ENCODE measurements at places on chromosomes 11 and 22.

DNA sequence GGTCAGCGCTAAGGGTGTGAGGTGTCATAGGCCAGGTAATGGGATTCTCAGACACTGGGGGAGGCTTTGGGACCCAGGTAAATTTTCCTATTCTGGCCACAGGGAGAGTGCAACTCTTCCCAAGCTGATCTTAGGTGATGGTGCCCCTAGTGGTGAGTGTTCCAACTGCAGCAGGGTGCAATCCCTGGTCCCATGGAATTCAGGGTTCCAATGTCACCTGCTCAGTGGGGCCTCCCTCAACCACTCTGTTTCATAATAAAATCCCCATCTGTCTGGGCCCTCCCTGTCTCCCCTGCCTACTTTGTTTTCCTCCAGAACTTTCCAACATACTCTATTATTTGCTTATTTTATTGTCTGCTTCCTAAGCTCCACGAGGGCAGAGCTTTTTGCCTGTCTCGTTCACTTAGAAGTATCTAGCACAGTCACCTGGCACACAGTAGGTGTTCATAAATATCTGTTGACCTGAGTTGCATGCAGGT lies 2.9 kb upstream of the SGSM1 start:
- DNase-seq = peak; percentile 42

DNA sequence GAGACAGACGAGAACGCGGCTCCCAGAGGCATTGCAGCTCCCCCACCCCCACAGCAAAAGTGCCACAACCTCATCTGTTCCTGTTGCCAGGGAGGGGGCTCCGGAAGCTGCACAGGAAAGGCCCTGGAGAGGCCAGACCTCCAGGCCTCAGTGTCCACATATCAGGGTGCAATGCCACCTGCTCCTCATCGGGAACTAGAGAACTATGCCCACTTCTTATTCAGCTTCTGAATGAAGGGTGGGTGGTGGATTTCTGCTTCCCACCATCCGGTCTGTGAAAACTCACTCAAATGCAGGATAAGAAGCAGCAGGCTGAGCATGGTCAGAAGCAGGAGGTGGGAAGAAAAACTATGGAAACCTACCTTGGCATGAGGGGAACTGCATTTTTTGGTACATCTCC lies 105.9 kb downstream of the MED15 start:
- no peak for DNase-seq

GRCh38 chr11:7306900-7307299 lies 55.2 kb downstream of the SYT9 start:
- DNase-seq = no peak

GRCh38 chr22:34847072-34847471 lies 218.9 kb upstream of the ISX start:
- no peak for DNase-seq

DNA sequence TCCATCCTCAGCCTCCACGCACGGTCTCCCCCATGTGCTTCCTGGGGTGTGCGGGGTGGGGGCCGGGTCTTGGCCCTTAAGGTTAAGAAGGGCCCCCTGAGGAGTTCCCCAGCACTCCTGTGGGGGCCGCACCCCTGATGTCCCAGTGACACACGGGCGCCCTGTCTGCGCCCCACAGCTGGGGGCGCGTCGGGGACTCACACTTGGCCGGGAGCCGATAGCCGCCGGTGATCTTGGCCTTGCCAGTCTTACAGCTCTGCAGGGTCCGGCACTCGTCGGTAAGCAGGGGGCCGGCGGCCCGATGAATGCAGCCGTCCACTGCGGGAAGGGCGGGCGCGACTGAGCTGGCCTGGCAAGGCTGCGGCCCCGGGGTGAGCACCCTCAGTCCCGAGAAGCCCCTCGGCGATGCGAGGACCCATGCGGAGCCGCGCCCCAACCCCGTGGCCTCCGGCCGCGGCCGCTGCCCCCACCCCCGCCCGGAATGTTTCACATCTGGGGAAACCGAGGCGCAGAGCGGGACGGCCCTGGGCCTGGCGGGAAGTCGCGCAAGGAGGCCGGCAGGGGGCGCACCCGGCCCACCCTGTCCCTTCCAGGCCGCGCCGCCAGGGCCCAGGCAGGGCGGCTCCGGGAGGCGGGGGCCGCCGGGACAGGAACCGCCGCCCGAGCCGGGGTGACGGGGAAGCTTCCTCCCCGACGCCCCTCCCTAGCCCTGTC lies 13.9 kb downstream of the OTUB1 start:
- DNase-seq = peak; percentile 53

GRCh38 chr11:133991101-133991500 lies 34.3 kb upstream of the IGSF9B start:
- no peak for DNase-seq

GRCh38 chr11:69252490-69252837 lies 41.5 kb upstream of the MYEOV start:
- DNase-seq = no peak

- no peak for DNase-seq
Measured at GRCh38 chr11:27740362-27741013, 40.2 kb upstream of the BDNF start.

DNA sequence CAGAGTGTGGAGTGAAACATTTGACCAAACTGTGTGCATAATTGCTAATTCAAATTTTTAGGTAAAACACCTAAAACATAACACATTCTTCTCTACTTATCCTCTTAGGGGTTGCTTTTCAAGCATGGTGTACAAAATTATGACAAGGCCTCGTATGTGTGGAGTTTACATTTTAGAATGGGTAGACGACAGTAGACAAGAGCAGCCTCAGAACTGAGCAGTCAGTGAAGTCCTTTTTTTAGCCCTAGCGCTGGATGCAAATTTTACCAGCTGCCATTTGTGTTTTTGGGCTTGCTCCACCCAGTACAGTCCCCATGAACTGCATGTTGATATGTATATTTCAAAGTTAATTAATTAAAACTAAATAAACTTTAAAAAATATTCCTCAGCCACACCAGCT lies 64.7 kb upstream of the TOP3B start:
- DNase-seq = no peak

- DNase-seq = no peak
Measured at GRCh38 chr11:74462009-74462408, 5.3 kb downstream of the KCNE3 start.

DNA sequence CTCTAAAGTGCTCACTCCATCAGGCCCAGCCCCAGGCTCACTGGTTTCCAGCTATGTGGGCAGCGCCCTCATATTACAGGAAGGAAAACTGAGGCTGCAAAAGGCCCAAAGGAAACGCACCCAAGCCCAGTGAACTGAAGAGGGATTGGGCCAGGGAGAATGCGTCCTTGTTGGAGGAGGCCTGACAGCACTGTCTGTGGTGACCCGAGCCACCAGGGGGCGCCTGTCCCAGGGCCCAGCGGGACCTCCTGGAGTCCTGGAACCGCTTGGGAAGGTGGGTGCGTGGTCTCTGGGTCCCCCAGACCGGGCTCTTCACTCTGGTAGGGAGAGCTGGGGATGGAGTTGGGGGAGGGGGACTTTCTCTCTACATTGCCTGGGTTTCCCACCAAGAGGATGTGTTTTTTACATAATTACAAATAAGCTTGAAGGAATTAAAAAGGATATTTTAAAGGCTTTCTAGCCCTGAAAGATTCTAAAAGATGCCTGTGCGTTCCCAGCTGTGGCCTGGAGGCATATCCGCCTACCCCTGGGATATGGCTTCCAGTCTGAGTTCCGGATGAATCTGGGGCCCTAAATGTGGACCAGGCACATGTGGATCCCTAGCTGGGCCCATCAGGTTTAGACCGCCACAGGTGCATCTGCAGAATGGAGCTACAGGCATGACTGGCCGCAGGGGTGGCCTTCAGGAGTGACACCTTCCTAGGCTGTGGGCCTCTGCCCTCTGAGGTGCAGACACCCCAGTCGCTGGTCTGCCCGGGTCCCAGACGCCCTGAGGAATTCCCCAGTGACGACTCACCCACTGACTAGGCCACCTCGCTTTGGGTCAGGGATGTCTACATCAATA lies 4.2 kb downstream of the SPI1 start:
- DNase-seq = peak; percentile 78

GRCh38 chr11:86803136-86804045 lies 3.0 kb downstream of the PRSS23 start:
- no peak for DNase-seq

All from stimulated activated CD4-positive, alpha-beta T cell treated with anti-CD3 and anti-CD28 coated beads, Interleukin-1b, Interleukin-23, amount 100 ng/mL, for 1 hour (primary cell).